Hepatocyte (in vitro differentiated cells): ENCODE measurements at places on chromosomes 16 and 17.

DNA sequence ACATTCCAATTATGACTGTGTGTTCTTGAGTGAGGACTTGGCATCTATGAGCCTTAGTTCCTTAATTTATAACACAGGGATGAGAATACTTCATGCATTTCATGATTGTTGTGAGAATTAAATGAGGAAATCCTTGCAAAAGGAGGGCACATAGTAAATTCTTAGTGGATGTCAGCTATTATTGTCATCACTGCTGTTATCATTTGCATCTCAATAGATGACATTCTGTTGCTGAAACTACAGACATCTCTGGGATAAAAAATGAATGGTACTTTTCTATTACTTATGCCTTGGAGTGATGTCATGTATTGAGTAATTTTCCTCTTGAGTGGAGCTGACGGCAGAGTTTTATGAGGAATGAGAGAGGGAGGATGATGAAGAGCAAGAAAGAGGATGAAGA is 184.4 kb upstream of the CDH11 start:
- no peak for DNase-seq
- no peaks in the 10 kb centered on the region for H3K36me3 ChIP-seq
- no peak overlapping the region for H3K27ac ChIP-seq
- no peak overlapping the region for H3K4me3 ChIP-seq
- H3K4me1 ChIP-seq: peaks cover 8% of the 10 kb centered on the region

GRCh38 chr16:20303012-20303411 is 24.3 kb downstream of the GP2 start:
- H3K27me3 ChIP-seq: peaks cover 6% of the 10 kb centered on the region
- no peaks in the 10 kb centered on the region for H3K36me3 ChIP-seq
- H3K27ac ChIP-seq: no peak overlapping the region
- H3K4me3 ChIP-seq: no peak overlapping the region
- DNase-seq: peak; percentile 18

- peaks cover 13% of the 10 kb centered on the region for H3K4me1 ChIP-seq
- no peaks in the 10 kb centered on the region for H3K36me3 ChIP-seq
- DNase-seq: no peak
- no peaks in the 10 kb centered on the region for H3K27me3 ChIP-seq
- no peak overlapping the region for H3K27ac ChIP-seq
These were observed 168.0 kb upstream of the RPH3AL start for GRCh38 chr17:520447-521182.

DNA sequence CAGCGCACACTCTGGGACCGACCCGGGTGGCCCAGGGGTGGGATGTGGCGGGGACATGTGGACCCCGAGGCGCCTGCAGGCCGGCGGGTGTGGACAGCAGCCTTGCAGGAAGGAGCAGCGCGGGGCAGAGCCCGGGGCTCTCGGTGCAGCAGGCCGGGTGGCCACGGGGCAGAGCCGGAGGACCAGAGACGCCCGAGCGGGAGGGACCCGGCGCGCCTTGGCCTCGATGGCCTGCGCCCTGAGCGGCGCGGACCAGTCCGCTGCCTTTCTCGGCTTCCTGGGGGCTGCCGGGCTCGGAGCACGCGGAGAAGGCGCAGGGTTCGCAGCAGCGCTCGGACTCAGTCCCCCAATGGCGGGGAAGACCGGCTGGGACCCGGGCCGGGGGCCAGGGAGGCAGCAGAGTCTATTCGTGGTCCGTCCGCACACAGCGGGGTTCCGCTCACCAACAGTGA is 43.4 kb downstream of the OSBPL7 start:
- H3K36me3 ChIP-seq: no peaks in the 10 kb centered on the region
- H3K4me3 ChIP-seq: no peak overlapping the region
- no peak overlapping the region for H3K27ac ChIP-seq
- peaks cover 16% of the 10 kb centered on the region for H3K27me3 ChIP-seq
- no peak for DNase-seq

GRCh38 chr16:23213831-23214230 is 31.3 kb downstream of the SCNN1G start:
- no peaks in the 10 kb centered on the region for H3K4me1 ChIP-seq
- peaks cover 10% of the 10 kb centered on the region for H3K27me3 ChIP-seq
- H3K4me3 ChIP-seq: no peak overlapping the region
- no peak overlapping the region for H3K27ac ChIP-seq
- no peak for DNase-seq

DNA sequence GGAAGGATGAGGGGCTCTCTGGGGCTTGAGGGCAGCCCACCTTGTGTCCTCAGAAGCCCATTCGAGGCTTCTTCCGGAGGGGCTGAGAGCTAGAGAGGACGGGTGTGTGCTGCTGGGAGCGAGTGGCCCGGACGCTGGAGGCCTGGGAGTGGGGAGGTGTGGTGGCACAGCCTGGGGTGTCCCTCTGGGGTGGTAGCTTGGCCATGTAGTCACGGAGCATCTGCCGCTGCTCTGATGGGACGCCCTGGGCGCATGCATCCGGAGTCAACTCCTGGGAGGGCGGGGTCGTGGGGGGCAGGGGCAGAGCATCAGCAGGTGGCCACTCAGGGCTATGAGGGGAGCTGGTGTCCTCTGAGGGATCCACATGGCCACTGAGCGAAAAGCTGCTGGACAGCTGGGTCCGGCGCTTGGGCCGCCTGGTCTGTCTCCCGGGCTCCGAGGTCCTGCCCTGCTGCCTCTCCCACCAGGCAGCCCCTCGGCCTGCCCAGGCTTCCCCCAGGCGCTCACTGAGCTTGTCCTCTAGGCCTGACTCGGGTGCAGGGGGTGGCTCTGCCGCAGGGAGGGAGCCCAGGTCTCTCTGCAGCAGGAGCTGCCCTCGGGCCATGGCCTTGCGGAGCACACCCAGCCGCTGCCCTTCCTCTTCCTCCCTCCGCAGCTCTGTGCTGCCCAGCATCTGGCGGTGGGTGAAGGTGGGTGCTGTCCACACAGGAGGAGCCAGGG is 7.8 kb downstream of the TAF1C start:
- H3K36me3 ChIP-seq: no peaks in the 10 kb centered on the region
- H3K4me1 ChIP-seq: peaks cover 15% of the 10 kb centered on the region
- H3K4me3 ChIP-seq: no peak overlapping the region
- H3K27ac ChIP-seq: no peak overlapping the region

- no peak overlapping the region for H3K4me3 ChIP-seq
- H3K36me3 ChIP-seq: no peaks in the 10 kb centered on the region
- DNase-seq: no peak
- H3K27ac ChIP-seq: no peak overlapping the region
- H3K4me1 ChIP-seq: no peaks in the 10 kb centered on the region
These were observed 15.3 kb upstream of the ABCC11 start for GRCh38 chr16:48262631-48263030.

GRCh38 chr17:81037026-81037797 is 2.3 kb downstream of the BAIAP2 start:
- H3K27ac ChIP-seq: no peak overlapping the region
- H3K36me3 ChIP-seq: no peaks in the 10 kb centered on the region
- H3K27me3 ChIP-seq: no peaks in the 10 kb centered on the region
- H3K4me3 ChIP-seq: no peak overlapping the region
- DNase-seq: no peak

DNA sequence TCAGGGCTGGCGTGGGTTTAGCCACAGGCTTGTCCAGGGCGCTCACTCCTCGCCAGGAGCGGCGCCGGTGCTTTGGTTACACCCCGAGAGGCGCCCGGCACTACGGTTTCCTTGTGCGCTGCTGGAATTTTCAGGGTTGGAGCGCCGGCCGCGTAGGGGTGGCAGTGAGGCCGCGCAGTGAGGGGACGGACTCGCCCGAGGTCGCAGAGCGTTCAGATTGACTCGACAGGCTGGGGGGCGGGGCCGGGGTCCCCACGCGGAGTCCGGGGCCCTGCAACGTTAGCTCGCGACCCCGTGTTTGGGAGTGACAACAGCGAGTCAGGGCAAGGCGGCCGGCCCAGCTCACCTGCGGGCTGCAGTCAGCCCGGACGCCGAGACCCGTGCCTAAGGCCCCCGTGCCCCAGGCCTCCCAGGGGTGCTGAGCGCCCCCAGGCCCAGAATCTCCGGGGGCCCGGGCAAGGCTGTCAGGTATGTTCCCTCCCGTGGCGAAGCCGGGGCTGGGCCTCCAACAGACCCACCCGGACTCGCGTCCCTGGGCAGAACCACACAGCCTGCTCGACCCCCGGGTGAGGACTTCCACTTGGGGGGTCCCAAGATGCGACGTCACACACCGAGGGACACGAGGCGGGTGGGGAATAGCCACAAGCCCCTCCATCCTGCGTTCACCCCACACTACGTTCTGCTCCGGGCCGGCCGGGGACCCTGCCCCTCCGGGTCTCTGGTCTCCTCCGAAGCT is 1.3 kb upstream of the ACTG1 start:
- peak overlapping the region; percentile 83 for H3K4me3 ChIP-seq
- peaks cover 9% of the 10 kb centered on the region for H3K36me3 ChIP-seq
- peak overlapping the region; percentile 100 for H3K27ac ChIP-seq
- peak; percentile 90 for DNase-seq
- peaks cover 39% of the 10 kb centered on the region for H3K4me1 ChIP-seq
- H3K27me3 ChIP-seq: peaks cover under 1% of the 10 kb centered on the region

GRCh38 chr16:28623172-28623711 is 13.4 kb upstream of the SULT1A1 start:
- H3K4me1 ChIP-seq: peaks cover 7% of the 10 kb centered on the region
- no peaks in the 10 kb centered on the region for H3K27me3 ChIP-seq
- DNase-seq: no peak

- peak within 1 kb of the TSS; percentile 49 for H3K4me3 ChIP-seq
- peak; percentile 56 for DNase-seq
These were observed at the start of gene RPRML for GRCh38 chr17:46979147-46979863. Gene RPRML, minus strand, starts transcription at chr17:46979253. Its CDS starts 246 bp downstream, at chr17:46979007.

DNA sequence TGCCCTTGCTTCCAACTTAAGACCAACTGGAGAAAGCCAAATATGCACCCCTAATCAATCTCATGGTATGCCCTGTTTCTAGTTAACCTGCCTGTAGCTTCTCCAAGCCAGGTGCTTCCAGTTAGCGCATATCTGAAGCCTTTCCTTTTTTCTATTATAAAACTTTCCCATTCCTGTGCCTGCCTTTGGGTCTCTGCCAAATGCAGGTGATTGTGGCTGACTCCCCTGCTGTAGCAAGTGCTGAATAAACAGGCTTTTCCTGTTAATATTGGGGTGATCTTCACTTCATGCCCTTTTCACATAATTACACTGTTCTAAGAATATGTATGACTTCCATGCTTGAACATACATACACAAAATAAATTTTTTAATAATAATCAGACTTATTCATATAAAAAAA is 207.4 kb downstream of the TANC2 start:
- DNase-seq: no peak
- H3K27ac ChIP-seq: no peak overlapping the region
- H3K4me1 ChIP-seq: no peaks in the 10 kb centered on the region
- H3K36me3 ChIP-seq: no peaks in the 10 kb centered on the region

DNA sequence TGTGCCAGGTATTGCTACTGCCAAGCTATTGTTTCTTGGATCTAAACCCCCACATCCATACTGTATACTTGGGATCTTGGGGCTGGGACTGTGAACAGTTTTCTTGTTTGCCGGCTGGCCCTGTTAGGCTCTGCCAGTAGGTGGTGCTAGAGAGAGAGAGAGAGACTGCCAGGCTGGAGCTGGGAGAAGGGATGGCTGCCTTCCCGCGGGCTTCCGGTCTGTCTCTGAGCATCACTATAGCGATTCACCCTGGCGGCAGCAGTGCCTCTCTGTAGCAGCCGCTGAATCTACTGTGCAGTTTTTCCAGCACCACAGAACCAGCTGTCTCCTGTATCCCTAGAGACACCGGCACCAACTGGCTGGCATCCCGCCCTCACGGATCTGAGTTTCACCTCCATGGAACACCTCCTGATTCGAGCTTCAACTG is 201.2 kb downstream of the UTP18 start:
- H3K36me3 ChIP-seq: no peaks in the 10 kb centered on the region
- H3K27ac ChIP-seq: no peak overlapping the region
- peak; percentile 79 for DNase-seq
- H3K4me1 ChIP-seq: no peaks in the 10 kb centered on the region
- H3K4me3 ChIP-seq: no peak overlapping the region

DNA sequence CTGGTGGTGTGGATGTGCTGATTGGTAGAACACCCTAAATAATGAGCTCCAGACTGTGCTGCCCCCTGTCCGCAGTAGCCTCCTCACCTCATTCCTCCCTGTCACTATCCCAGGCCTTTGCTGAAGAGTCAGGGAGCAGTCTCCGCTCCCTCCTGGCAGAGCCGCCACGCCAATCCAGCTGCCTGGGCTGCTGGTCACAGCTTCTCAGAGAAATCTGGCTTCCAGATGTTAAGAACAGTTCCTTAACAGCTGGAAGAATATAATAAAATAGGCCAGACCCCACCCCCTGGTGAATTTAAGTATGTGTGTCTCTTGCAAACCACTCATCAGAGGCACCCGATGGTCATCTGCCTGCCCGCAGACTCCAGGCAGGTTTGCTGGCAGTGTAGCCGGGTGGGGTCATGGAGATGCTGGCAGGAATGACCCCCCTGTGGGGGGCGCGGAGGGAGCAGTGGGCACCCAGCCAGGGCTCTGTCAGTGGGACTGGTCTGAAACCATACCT is 161.0 kb downstream of the CCDC182 start:
- no peaks in the 10 kb centered on the region for H3K4me1 ChIP-seq
- no peaks in the 10 kb centered on the region for H3K27me3 ChIP-seq
- H3K4me3 ChIP-seq: no peak overlapping the region
- H3K27ac ChIP-seq: no peak overlapping the region
- H3K36me3 ChIP-seq: no peaks in the 10 kb centered on the region

DNA sequence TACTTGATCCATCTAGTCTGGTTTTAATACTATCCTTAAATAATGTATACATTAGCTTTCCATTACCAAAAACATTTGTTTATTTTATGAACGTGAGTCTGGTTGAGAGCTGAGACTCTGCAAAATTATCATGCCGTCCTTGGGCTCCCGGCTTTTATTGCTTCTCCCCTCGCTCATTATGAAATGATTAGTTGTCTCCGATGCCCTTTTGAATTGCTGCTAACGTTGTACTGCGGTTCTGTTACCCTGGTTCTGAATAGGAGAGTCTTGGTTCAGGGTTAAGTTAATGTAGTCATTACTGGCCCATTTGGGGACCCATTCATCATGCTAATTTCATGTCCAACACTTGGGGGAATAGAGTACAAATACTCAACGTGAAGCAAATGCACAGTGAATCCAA is 12.8 kb downstream of the XYLT1 start:
- H3K4me1 ChIP-seq: peaks cover 10% of the 10 kb centered on the region
- no peaks in the 10 kb centered on the region for H3K36me3 ChIP-seq
- H3K27me3 ChIP-seq: no peaks in the 10 kb centered on the region
- H3K27ac ChIP-seq: no peak overlapping the region
- no peak overlapping the region for H3K4me3 ChIP-seq

DNA sequence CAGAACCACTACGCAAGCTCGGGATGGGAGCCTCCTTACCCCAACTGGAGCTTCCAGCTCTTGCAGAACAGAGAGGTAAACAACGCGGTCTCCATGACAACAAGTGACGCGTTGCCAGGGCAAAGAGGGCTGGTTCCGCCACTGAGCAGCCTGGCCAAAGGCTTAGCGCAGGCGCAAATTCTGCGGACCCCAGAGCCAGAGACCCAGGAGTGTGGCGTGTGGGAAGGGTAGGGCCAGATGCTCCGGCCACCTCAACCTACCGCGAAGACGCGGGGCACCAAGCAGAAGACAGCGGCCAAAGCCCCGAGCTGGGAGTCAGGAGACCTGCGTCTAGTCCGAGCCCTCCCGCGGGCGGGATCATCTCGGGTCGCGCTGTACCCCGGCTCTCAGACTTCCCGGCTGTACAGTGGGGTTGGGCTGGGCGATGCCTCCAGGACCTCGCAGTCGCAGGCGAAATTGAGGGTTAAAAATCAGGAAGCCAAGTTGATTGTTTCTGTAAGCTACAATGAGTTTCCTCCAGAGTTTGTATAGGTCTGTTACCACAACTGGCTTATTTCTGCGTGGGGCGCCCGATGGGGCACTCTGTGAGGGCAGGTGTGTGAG is at the start of gene TEKT1:
Gene TEKT1, minus strand, starts transcription at position 69 of the 603 bp plus-strand sequence. CDS start 1,353 bp downstream, outside the sequence.
- H3K27ac ChIP-seq: no peak within 1 kb of the TSS
- DNase-seq: peak; percentile 88
- H3K36me3 ChIP-seq: no peaks in the 10 kb centered on the region
- peak within 1 kb of the TSS; percentile 25 for H3K4me3 ChIP-seq
- peaks cover 73% of the 10 kb centered on the region for H3K27me3 ChIP-seq
- no peaks in the 10 kb centered on the region for H3K4me1 ChIP-seq

- H3K36me3 ChIP-seq: no peaks in the 10 kb centered on the region
- no peak overlapping the region for H3K4me3 ChIP-seq
- no peaks in the 10 kb centered on the region for H3K4me1 ChIP-seq
These were observed 597.4 kb downstream of the MAF start for GRCh38 chr16:79003026-79003609.
